Astrocyte (in vitro differentiated cells and primary cell): ENCODE measurements at places on chromosomes 5 and 9. TPM values are rescaled to one million over a fixed set of nuclear protein-coding genes. Genes with fewer than 3 reads are reported as not detected.

DNA sequence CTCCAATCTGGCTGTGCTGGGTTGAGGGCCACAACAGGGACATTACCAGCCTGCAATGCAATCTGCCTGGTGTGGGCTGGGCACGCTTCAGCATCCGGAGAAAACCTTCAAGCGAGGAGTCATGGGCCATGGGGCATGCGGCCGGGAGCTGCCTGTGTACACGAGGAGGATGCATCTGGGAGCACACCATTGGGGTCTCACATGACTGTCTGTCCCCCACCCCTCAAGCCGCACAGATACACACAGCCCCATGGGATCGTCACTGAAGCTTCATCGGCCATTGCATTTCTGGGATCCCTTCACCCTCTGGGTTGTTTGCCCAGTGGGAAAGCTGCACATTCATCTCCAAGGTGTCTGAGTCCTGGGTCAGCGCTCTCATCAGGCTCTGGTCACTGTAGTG lies 9.9 kb downstream of the LCN1 start:
- no peaks in the 10 kb centered on the region for H3K36me3 ChIP-seq
- no peaks in the 10 kb centered on the region for H3K27me3 ChIP-seq

- no peaks in the 10 kb centered on the region for H3K4me1 ChIP-seq
- no peak overlapping the region for H3K27ac ChIP-seq
- no peak for DNase-seq
- H3K36me3 ChIP-seq: no peaks in the 10 kb centered on the region
Observed at GRCh38 chr5:157193699-157194424, 13.2 kb downstream of the ITK start.

The PCDHB6 gene
- 0.50 and 0.70 TPM in 2 replicates for total RNA-seq

GRCh38 chr5:1648806-1649205 lies 125.0 kb upstream of the LPCAT1 start:
- no peak overlapping the region for H3K27ac ChIP-seq
- no peak overlapping the region for H3K4me3 ChIP-seq
- H3K27me3 ChIP-seq: peaks cover 21% of the 10 kb centered on the region
- peaks cover 3% of the 10 kb centered on the region for H3K4me1 ChIP-seq

The N4BP3 gene
- 0.75 and 1.3 TPM in 2 replicates for total RNA-seq

DNA sequence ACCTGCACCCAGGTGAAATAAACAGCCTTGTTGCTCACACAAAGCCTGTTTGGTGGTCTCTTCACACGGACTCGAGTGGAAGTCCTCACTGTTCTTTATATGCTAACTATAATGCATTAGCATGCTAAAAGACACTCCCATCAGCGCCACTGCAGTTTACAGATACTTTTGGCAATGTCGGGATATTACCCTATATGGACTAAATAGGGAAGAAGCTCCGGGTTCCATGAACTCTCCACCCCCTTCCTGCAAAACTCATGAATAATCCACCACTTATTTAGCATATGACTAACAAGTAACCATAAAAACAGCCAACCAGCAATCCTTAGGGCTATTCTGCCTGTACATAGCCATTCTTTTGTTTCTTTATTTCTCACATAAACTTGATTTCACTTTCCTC lies 426.2 kb upstream of the PTPRD start:
- H3K36me3 ChIP-seq: no peaks in the 10 kb centered on the region
- H3K27me3 ChIP-seq: no peaks in the 10 kb centered on the region
- DNase-seq: no peak
- H3K4me1 ChIP-seq: no peaks in the 10 kb centered on the region

The CDC23 gene
- 27.6 and 34.2 TPM in 2 replicates for total RNA-seq
